ENCODE measurements at places on chromosomes 6 and 20.

DNA sequence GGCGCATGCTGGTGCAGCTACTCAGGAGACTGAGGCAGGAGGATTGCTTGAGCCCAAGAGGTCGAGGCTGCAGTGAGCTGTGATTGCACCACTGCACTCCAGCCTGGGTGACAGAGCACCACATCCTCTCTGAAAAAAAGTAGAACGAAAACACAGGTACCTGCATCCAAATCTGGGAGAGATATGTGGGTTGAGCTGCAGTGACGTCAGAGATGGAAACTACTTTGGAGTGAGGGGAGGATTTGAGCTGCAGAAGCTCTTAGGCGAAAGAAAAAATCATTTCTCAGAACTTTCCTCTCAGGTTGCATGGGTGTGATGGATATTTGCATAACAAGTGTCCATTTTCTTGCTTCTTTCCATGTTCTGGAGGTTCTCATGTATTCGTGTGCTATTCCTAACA lies 4.0 kb upstream of the TULP1 start:
- DNase-seq, result no peak

DNA sequence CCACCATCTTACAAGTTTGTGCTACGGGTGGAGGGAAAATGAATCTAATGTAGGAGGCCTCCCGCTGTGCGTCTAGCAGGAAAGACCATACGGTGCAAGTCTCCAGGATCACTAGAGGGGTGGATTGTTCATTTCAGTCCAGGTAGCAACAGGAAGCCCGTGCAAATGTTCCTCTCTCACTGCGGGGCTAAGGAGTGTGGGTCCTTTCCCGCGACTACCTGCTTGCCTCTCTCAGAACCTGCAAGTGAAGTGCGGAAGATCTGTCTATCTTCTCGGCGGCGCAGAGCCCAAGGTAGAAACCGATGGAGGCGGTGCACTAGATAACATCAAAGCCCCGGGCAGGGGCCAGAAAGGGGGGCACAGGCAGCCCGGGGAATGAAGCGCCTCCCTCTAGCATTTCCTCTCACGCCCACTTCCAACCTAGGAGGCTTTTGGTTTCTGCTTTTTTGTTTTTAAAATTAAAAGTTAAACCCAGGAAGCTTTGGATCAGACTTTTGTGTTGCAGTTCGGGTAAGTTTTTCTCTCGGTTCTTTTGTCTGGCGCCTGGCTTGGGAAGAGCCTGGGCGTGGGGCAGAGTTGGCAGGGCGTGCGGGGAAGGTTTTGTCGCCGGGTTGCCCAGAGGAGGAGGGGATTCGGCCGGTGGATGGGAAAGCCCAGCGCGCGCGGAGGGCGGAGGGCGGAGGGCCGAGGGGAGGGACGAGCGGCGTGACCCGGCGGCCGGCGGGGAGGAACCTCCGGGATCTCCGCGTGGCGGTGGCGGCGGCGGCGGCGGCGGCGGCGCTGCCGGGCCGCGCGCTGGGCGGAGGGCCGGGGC lies 3.5 kb upstream of the HIVEP1 start:
- peak; percentile 67 for DNase-seq

DNA sequence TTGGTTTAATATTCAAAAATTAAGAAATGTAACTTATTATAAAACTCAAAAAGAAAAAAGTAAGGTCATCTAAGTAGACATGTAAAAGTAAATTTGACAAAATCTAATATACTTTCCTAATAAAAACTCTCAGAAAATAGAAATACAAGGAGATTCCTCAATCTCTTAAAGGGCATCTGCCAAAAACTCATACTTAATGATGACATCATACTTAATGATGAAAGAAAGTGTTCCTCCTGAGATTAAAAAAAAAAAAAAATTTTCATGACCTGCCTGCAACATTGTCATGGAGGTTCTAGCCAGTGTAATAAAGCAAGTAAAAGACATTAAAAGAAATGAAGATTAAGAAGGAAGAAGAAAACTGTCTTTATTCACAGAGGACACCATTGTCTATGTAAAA lies 325.7 kb upstream of the BTBD3 start:
- no peak for DNase-seq

- DNase-seq, result no peak
Observed at GRCh38 chr20:25039697-25040437, 18.1 kb downstream of the ACSS1 start.

- DNase-seq, result no peak
Observed at GRCh38 chr20:51760905-51761546, 7.2 kb downstream of the ATP9A start.

- DNase-seq, result no peak
Observed at GRCh38 chr6:12174878-12175277, 115.3 kb upstream of the EDN1 start.

DNA sequence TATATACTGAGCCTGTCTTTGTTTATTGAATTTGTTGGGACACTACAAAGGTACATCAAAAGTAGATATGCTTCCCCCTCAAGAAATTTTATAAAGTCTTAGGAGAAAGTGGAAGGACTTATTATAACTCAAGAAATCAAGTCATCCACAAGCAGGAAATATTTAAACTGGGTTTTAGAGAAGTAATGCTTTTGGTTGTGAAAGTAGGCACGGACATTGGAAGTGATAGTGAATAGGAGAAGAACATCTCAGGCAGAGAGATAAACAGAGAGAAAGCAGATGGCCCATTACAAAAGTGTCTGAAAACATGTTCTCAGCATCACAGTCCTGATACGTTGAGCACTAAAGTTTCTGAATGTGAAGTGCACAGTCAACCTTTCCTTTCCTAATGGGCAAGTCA lies 415.6 kb upstream of the RNF217 start:
- DNase-seq, result no peak

DNA sequence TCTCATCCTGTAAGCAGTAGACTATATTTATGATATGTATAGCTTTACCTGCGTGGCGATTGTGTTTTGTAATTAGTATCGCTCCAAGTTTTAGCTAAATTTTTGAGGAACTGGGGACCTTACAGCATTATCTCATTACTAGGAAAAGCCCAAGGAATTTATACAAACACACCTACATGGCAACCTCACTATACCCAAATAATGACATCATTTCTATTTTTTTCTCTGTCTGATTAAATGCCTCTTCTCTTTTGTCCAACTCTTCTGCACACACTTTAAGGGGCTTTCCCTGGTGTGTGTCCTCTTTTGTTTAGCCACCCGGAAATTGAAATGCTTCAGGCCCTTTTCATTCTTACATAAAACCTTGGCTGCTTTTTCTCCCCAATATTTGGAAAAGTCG lies 82.9 kb upstream of the EXOC2 start:
- DNase-seq, result no peak

GRCh38 chr6:41098366-41098765 lies 25.6 kb downstream of the NFYA start:
- DNase-seq, result no peak

- DNase-seq, result no peak
Observed at GRCh38 chr6:134495203-134495889, 177.4 kb upstream of the SGK1 start.

DNA sequence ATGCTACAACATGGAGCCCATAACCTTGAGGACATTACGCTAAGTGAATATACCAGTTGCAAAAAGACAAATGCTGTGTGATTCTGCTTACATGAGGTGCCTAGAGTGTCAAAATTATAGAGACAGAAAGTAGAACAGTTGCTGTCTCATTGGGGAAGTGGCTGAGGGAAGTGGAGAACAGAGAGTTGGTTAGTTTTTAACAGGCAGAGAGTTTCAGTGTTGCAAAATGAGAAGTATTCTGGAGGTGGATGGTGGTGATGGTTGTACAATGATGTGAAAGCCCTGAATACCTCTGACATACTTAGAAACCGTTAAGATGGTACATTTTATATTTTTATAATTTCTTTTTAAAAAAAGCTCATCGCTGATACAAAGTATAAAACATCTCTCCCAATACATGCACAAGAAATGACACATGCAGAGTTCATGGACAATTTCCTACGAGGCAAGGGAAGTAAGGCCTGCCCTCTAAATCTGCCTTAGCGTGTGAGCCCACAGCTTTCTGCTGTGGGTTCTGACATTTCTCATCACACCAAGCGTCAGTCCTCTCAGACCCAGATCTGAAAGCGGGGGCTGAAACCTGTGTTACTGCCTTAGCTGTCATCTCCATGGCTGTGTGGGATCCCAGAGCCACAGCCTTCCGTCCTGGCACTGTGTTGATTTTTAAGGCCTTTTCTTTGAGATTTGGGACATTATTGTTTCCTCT lies 126.0 kb downstream of the RNASET2 start:
- DNase-seq, result no peak

- DNase-seq, result no peak
Observed at GRCh38 chr20:49619113-49620048, 51.4 kb upstream of the PTGIS start.

DNA sequence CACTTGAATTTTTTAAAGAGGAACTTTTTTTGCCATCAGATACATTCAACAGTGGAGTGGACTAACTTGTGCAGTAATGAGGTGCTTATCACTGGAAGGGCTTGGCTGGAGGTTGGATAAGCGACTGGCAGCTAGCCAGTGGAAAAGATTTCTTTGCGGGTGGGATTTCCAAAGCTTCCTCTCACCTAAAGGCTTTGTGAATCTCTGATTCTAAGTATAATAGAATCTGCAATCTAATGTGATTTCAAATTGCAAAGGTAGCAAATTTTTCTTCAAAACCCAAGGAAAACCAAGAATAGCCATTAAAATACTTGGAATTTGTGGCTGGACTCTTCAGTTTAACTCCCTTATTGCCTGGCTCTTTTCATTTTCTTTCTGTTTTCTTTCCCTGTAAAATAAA lies 460.4 kb upstream of the MARCKS start:
- DNase-seq, result no peak

GRCh38 chr20:63117661-63118302 lies 98.1 kb downstream of the YTHDF1 start:
- DNase-seq, result no peak

DNA sequence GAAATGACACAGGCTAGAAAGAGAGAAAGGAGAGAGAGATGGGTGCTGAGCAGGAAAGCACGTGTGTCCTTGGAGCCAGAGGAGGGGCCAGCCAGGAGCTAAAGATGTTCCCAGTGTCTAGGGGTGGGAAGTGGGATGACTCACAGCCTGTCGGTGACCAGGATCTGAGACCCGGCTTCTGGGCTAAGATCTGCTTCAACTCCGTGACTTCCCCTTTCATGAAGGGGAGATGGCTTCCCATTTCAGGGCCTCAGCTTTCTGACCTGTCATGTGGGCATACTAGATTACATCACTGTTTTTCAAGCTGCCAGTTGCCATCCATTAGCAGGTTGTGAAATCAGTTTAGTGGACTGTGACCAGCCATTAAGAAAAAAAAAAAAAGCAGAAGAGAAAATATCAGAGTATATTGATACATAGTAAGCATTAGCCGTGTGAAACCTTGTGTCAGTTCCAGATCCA lies 5.4 kb downstream of the TGM3 start:
- no peak for DNase-seq

DNA sequence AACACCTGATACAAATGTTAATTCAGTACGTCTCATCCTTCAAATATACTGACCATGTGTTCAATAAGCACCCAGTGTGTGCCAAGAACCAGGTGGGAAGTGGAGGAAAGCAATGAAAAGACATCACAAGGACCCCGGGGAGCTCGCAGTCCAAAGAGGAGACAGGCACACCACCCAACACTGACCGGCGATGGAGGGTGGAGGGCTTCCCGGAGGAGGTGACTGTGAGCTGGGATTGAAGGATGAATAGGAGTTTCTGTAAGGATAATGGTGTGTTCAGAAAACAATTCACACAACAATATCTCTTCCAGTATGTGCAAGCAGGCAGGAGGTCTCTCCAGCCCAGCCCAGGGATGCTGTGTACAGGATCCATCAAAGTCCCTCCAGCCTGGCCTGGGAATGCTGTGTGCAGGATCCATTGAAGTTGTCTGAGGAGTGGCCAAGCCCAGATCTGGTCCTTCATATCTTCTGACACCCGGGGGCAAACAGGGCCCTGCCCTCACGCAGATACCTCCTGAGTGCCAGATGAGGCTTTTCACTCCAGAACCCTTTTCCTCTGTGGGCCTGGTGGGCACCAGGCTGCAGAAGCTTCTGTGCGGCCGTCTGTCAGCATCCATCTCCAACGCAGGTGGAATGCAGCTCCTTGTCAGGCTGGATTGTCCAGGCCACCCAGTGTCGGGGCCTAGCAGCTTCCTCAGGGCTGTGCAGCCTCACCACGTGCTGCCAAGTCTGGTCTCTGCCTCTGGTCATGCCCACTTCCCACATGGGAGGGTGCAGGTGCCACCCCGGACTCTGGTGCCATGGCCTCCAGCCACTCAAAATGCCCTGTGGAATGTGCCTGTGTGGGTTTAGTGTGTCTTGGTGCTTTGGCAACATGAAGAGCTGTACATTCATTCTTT lies 36.3 kb downstream of the DLL1 start:
- DNase-seq, result no peak

- no peak for DNase-seq
Observed at GRCh38 chr20:5552154-5552553, 198.0 kb upstream of the SHLD1 start.

DNA sequence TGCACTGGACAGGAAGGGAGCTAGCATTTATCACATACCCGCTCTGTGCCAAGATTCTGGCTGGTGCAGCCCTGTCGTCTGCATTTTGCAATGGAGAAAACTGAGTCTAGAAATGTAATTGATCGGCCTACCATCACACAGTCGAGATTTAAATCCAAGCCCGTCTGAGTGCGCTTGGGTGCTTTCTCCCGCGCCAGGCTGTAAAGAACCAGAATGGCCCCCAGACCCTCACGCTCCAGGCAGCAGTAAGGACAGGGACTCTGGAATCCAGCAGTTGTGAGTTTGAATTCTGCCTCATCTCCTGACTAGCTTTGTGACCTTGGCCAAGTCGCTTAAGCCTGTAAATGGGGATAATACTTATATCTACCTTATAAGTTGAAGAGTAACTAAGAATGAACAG lies 10.8 kb downstream of the DYNLRB1 start:
- DNase-seq, result no peak

- DNase-seq, result no peak
Observed at GRCh38 chr6:105459049-105459448, 56.2 kb upstream of the PREP start.
